ENCODE measurements at places on chromosomes 6 and 20.

GRCh38 chr20:31570735-31571617 is 34.1 kb upstream of the ID1 start:
- ATAC-seq: no peak

GRCh38 chr20:37533154-37533715 is 5.6 kb upstream of the BLCAP start:
- ATAC-seq: no peak

DNA sequence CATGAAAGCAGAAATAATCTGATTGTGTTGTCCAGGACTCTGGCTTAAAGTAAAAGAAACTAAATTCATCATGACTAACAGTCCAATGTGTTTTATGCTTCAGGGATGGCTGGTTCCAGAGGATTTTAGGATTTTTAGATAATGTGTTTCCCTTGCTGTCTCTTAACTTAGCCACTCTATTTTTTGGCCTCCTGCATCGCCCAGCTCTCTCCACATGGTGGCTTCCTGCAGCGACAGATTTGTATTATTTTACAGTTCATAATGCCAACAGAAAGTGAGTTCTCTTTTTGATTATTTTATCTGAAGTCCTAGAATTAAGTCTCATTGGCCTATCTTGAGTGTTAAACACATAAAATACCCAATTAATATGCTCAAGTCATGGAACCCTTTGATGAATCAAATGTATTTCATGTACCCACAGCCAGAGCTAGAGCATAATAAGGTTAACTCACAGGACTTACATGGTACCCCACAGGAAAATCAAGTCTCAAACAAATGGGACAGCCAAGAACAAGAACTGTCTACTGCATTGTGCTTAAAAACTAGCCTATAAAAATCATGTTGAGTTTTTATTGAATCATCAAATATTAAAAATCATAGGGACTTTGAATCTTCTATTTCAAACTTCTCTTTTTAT is 582.5 kb downstream of the DOK5 start:
- no peak for ATAC-seq

- ATAC-seq: no peak
Observed at GRCh38 chr6:132063738-132064137, 112.6 kb upstream of the CCN2 start.

GRCh38 chr6:43361269-43361668 is 8.2 kb downstream of the ZNF318 start:
- ATAC-seq: no peak

GRCh38 chr6:156306531-156306930 is 470.6 kb upstream of the ARID1B start:
- no peak for ATAC-seq

DNA sequence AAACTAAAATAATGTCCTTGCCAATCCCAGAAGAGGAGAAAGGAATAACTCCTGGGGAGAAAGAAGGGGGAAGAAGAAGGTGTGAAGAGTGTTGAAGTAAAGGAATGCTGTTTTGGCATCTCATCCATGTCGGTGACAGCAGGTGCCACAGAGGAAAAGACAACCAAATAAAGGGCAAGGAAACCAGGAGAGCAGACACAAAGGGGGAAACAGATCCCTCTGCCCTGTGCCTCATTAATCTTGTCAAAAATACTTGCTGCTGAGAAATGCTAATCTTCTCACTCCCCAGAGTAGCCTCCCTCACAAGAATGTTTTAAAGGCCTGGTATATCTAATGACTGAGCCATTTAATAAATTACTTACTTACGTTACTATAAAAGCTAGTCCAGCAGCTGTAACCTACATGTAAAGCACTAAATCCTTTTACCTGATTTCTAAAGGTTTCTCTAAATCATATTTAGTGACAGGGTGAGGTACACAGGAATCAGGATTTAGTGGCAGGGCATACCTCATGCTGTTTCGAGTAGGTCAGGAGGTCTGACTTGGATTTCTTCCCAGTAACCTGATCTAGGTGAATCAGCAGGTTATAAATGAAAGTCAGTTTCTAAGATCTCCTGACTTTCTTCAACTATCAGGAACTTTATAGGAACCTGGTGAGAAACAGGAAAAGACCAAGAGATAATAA is 377.1 kb downstream of the CENPW start:
- ATAC-seq: no peak

GRCh38 chr20:60058879-60059278 is 100.7 kb downstream of the CDH26 start:
- no peak for ATAC-seq

DNA sequence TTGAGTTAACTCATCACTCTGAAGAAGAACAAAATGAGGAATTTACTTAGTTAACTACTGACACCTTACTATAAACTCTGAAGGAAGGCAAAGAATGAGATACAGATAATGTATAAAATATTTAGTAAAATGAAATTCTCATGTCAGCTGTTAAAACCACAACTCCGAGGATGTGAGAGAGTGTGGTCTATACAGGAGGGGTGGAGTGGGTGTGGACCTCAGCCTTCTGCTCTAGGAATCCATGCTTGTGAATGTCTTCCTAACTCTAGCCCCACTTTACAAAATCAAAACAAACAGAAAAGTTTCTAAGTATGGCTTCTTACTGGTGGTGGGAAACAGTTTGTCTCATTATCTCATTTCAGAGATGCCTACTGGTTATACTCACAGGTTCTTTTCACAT is 14.2 kb downstream of the PPP1R14C start:
- ATAC-seq: no peak

DNA sequence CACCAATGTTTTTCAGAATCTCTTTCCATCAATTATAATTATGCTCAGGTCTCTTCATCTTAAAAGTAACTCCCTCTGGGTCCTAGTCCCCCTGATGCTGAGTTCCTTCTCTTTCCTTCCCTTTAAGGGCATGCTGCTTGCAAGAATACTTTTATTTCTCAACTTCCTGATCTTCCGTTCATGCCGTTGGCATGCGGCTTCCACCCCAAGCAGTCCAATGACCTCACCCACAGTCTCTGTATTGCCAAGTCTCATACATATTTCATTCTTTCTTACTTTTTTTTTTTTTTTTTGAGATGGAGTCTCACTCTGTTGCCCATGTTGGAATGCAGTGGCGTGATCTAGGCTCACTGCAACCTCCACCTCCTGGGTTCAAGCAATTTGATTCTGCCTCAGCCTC is 83.5 kb downstream of the NDUFAF5 start:
- ATAC-seq: no peak

DNA sequence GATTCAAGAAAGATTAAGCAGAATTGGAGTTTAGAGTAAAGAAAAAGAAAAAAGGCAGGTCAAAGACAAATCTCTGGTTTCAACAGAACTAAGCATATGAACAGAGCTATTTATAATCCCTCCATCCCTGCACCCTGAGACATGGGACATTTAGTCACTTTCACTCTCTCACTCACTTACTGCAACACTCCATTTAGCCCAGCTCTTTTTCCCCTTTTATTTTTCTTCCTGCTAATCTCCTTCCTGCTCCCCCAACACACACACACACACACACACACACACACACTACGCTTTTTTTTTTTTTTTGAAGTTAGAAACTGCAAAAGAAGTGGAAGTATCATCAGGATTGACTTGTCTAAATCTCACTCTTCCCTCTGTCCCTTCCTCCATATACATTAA is 45.1 kb upstream of the TBC1D7 start:
- no peak for ATAC-seq

DNA sequence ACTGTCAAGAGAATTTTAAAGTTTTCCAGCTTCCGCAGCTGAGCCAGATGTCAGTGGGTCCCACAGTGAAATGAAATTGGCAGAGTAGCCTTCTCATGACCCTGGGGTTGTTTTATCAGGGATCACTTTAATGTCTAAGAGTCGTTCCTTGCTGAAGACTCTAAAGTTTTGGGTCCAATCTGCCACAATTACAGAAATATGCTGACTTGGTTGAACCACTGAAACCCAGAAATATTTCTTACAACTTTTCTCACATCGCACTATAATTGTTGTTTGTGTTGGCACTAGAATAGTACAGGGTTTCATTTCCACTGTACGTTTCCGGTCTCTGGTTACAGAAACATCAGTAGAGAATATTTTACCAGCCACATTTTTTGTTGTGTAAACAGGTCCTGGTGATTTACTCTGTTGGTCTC is 109.0 kb downstream of the HMGCLL1 start:
- ATAC-seq: no peak

All from activated T-helper 17 cell treated with anti-CD3 and anti-CD28 coated beads, Interleukin-2, amount 50 U/mL, for 72 hours (primary cell).